ENCODE measurements at places on chromosomes 7 and 10.
A peak's percentile ranks its signal among the peaks of the same experiment; 100 is the strongest.

- DNase-seq: peak; percentile 16
These were observed 503.8 kb downstream of the GRID1 start for GRCh38 chr10:85862771-85863170.

DNA sequence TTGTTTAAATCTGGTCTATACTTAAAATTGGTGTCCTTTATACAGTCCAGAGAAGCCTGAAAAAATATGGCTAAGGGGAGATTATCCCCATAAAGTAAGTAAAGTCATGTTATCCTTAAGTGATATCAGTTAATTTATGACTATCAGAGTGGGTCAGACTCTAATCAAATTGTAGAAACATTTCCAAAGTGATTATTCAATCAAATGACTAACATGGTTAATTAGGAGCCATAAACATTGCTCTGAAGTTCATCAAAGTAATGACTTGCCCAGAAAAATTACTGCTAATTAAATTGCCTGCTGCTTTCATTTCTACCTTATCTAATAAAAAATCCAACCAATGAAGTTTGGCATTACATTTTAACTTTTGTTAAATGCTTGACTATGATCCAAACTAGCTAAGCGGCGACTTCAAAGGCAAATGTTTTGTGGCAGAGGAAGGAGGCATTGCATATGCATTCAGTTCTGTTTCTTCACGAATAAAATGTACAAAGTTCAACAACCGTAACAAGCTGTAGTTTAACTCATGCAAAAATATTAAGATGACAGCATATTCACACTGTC, 76.7 kb downstream of the ETV1 start:
- no peak for DNase-seq

- DNase-seq: no peak
These were observed 72.7 kb downstream of the HACD1 start for GRCh38 chr10:17544465-17544864.

GRCh38 chr7:153290066-153290465, 530.5 kb downstream of the ACTR3B start:
- no peak for DNase-seq

- DNase-seq: peak; percentile 93
These were observed at the start of gene XPNPEP1 for GRCh38 chr10:109922976-109923921. Gene XPNPEP1, minus strand, starts transcription at chr10:109923511. Its CDS starts 78 bp downstream, at chr10:109923433.

DNA sequence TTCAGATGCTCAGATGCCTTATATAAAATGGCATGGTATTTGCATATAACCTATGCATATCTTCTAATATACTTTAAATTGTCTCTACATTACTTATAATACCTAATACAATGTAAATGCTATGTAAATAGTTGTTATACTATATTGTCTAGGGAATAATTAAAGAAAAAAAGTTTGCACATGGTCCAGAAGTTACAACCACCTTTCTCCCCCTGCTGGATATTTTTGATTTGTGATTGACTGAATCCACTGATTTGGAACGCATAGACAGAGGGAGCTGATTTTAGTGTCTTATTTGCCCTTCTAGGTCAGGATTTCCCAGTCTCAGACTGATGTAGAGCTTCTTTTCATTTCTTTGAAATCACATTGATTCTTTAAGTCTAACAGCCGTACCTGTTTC, 31.8 kb downstream of the MDFIC start:
- no peak for DNase-seq

- no peak for DNase-seq
These were observed 38.5 kb downstream of the GARS1 start for GRCh38 chr7:30633223-30633622.

DNA sequence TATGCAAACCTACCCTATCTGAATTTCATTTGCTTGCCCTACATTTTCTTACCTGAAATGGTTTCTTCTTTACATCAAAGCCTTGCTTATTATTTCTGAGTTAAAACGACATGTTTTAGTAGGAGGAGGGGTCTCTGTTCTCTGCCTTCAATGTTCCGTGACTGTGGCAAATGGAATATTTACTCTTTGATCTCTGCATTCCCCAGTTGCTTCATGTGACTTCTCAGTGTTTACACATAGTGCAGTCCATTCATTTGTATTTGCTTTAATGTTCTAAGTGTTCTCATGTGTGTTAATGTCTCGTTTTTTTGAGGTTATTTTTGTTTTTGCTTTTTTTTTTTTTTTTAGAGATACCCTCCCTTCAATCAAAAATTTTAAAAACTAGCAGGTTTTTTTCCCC, 75.8 kb downstream of the GNAI1 start:
- DNase-seq: no peak

DNA sequence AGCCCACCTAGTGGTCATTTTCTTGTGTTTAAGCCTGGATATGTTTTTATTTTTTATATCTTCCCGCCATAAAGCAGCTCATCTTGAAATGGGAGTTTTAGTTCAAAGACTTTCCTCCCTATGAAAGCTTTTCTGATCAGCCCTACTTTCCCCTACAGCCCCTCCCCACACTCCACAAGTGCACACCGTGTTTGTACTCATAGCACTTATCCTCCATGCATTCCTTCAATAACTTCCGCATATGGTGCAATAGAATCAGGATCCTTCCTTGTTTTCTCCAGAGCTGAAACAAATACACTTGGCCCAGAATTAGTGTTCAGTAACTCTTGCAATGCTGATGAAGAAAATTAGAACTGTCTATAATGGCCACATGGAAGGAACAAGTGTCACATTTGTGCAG, 235.9 kb downstream of the KCNMA1 start:
- no peak for DNase-seq

DNA sequence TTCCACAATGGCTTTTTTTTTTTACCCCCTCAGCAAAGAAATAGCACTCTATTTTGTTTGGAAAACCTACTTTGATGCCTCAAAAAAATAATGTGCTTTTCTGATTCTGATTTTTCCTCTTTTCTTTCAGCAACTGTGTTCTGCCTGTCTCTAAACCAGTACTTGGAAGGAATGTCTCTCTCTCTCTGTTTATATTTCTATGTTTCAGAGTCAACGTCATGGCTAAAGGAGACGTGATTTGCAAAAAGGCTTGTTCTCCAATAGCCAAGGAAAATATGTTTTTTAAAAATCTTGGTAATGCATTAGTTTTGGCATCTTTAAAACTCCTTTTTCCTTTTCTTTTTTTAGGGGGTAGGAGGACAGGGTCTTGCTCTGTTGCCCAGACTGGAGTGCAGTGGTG, 56.0 kb upstream of the SDK1 start:
- no peak for DNase-seq

DNA sequence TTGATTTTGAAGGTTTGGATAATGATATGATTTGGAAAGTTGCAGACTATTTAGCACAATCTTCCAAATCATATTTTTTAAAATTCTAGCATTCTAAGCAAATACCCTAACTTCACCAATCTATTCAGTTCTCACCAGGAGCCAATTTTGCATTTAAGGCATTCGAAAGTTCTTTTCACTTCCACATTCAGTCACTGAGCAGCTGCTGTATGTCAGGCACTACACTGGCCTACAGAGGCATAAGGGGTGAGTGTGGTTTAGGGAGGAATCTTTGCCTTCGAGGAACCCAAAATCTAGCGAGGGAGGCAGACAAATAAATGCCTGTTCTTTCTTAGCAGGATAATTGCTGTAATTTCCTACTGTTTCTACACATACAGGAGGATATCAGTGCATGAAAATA, 10.7 kb upstream of the UCN3 start:
- no peak for DNase-seq

GRCh38 chr10:102718220-102718619, 3.8 kb downstream of the SFXN2 start:
- peak; percentile 76 for DNase-seq

DNA sequence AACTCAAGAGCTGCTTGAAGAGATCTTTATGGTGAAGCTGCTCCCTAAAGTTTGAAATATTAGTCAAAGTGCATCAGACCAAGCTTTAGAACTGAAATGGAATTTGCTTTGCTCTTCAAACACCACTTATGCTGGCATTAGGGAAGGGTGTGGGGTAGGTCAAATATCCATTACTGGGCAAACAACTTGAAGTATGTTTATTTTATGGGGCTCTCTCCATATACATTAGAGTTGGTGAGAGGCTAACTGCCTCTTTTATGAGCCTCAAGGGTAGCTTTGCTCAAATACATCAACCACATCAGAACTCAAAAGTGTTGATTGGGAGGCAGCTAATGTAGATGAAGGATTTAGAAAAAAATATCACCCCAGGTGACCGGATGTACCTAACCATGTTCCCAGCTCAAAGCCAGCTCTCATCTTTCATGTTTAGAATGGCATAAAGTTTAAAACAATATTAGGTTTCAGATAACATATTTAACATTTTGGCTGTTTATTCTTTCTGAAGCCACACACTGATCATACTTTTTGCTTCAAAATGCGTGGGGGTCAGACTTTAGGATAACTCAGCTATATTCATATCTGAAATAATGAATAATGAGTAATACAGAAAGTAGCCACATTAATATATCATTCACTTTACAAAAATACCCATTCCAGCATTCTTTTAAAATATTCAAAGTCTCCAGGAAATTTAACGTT, 318.6 kb downstream of the PTEN start:
- no peak for DNase-seq

GRCh38 chr7:45973725-45974532, 52.9 kb upstream of the IGFBP3 start:
- DNase-seq: no peak

- no peak for DNase-seq
These were observed 90.1 kb downstream of the OAT start for GRCh38 chr10:124328477-124329220.

- peak; percentile 57 for DNase-seq
These were observed 162.3 kb downstream of the ITGB1 start for GRCh38 chr10:32795598-32796183.

DNA sequence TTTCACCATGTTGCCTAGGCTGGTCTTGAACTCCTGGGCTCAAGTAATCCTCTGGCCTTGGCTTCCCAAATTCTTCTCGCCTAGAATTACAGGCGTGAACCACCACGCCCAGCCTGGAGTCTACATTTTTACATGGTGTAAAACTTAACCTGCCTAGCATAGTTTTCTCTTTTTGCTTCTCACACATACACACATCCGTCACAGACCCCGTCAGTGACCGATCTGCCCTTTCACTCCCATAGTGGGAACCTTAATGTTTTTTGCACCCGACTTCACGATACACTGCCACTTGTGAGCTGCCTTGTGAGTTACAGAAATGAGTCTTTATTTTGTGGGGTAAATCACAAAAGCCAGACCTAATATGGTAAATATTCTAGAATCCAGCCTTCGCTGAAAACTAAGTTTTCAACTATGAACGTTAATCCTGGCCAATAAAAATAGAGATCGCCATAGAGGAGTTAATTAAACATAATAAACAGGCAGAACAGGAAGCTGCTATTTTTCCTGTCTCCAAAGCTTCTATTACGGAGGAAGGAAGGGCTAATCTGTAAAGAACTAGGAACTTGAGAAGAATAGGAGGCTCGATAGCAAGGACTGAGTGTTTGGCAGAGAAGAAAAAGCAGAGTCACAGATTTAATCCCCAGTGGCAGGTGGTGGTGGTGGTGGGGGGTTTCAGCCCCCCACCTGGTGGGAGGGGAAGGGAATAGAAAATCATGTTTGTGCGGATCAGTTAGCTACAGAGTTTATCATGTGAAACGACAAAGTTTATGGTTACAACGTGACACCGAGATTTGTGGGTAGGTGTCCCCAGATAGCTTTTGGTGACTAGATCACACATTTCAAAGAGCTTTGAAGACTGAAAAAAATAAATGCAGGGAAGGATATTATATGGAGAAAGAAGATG, 14.7 kb upstream of the FAM171A1 start:
- DNase-seq: no peak

DNA sequence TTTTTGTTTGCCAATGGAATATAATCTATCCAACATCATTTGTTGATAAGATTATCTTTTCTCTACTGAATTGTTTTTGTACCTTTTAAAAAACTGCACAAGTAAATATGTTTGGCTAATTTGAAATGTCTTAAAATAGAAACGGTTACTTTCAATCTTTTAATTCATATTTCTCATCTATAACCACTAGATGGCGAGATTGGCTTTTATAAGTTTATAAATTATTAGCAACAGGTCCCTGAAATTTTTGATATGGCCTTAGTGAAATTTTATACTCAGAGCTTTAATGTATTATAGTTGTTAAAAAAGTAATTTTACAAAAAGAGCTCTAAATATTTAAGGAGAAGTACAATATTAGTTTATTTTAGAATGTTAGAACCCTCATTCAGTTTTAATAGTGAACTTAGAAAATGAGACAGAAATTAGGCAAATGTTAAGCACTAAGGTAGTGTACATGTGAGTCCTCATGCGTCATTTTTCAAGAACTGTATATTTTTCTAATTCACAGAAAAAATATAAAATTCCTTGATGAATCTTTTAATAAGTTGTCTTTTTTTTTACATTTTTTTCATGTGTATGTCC, 592.5 kb downstream of the ARL4A start:
- DNase-seq: peak; percentile 60

DNA sequence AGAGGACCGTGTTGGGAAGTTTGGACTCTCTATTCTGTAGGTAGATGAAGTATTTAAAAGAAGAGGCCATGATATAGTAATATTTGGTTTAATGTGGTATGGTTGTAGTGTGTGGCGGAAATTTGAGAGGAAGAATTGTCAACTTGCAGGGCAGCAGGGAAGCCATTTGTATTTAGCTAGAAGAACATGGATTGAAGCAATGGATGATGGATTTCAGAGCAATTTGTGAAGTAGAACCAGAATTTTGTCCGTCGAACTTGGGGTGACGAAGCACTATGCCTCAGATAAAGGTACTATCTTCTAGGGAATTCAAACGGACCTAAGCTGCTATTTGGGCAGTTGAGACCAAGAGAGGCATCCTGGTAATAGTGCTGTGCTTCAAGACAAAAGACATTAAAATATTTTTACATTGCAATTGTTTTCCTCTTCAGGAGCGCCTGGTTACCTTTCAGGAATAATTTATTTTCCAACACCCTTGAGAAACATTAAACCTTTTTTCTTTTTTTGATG, 615 bp upstream of the WBP1L start:
- DNase-seq: no peak

- DNase-seq: no peak
These were observed 153.7 kb downstream of the GALNT17 start for GRCh38 chr7:71285571-71286145.
